ENCODE measurements at places on chromosomes 2 and 18.

GRCh38 chr2:196758474-196759377 lies 40.8 kb downstream of the GTF3C3 start:
- no peak for DNase-seq

DNA sequence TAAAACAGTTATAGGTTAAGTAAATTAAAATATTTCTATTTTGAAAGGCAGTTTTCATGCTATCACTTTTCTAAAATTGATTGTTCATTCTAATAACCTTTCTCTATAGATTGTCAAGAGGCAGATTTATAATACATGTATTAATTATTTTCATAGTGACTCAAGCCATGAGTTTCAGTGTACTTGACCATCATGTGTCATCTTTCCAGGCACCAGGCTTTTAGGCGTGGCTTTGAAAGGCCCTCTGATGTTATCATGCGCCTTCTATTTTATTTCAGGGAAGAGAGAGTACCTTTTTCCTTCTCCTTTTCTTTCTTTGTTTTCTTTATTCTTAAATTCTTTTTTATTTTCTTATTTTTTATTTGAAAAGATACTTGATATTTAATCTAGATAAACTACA lies 128.3 kb upstream of the ETAA1 start:
- no peak for DNase-seq

DNA sequence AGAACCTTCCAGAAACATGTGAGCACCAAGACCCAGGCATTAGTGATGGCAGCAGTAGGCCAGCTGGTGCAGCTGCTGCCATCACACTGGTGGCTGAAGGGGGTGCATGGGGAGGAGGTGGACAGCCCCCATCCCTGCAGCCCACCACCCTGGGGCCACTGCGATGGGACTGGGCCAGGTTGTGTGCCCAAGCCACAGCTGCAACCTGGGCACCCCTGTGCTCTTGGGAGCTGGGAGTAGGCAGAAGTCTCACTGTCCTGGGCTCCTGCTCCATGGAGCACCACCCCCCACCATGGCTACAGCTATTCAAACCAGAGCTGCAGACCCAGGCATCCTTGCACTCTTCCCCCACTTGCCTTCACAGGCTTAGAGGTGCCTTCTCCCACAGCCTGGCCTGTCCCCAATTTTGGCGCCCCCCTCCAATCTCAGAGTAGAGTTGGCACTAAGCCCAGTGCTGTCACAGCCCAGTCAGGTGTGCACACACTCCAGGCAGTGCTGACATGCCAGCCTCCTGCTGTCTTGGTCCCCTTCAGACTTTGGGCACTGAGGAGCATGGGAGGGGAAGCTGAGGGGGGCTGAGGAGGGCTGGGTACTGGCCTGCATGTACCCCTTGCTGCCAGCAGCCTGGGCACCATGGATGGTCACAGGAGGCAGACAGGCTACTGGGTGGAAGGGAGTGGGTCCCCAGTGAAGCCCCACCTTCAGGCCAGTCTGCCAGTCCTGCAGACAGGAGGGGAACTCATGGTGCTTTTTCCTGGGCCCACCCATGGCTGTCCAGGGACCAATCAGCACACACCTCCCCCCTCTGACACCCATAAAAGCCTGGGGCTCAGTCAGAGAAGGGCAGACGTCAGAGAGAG lies 67.1 kb downstream of the CYP26B1 start:
- no peak for DNase-seq

DNA sequence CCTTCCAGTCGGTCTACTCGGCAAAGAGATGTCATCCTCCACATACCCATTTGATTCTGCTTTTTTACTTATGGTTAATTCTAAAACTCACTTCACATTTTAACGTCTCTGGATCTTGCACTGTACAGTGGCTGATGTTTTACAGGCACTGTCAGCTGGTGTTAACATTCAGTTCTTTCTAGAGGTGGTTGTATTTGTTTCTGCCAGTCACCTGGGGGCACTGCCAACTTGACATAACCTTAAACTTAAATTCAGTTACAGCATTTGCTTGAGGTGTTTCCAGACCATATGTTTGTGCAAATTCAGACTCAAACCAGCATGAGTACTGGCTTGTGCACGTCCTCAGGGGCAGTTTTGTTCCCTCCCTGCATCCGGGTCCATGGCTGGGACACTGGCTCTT lies 5.3 kb upstream of the TMEM185B start:
- no peak for DNase-seq

DNA sequence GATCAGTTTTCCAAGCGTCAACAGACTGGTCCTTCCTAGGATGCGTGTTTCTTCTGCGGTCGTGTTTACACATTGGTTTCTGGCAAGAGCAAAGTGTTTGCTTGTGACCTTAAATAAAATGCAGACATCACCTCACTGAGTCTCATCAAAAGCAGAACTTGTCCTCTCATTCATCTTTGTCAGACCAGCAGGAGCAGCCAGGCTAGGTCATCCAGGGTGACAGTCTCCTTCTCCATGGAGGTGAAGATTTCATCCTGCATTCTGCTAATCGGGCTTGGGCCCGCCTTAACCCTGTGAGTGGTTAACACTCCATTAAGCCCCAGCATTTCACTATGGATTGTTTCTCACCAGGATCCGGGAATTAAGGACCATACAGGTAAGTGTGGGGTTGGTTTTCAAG lies 64.2 kb upstream of the PID1 start:
- DNase-seq: no peak

DNA sequence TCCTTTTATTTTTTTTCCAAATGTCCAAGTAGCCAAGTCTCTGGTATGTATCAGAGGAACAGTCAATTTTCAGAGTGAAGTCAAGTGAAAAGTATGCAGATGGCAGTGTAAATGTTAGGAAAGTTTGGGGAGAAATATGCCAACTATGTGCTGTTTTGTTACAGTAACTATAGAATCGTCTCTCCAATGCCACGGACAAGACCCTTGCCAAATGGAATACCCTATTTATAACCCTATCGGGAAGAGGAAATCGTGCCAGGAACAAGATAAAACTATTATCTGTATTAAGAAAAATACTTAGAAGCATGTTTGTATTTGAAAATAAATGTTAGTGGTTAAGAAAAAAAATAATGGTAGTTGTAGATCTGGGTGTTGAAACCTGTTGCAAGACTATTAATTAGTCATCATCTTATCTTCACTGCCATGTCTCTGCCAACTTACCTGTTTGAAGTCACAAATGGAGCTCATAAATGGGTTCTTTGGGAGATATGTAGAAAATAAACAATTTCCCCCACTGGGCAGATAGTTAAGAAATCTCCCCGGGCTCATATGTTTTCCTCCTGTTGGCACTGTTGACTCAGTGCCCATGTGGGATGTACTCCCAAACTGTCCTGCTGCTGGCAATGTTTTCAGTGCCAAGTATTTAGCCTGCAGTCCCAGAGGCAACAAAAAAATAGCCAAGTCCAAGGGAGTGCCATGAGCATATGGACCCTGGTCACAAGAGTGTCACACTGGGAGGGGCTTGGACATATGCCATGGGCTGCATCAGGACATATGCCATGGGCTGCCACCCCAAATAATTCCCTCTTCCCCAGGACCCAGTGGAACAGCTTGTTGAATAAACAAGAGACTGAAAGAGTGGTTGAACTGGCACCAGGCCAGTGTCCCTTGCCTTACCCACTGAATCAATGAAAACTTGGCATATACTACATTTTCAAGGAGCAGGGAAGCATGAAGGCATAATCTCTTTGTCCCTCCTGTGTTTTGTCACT lies 366.9 kb downstream of the OSR1 start:
- DNase-seq: no peak

DNA sequence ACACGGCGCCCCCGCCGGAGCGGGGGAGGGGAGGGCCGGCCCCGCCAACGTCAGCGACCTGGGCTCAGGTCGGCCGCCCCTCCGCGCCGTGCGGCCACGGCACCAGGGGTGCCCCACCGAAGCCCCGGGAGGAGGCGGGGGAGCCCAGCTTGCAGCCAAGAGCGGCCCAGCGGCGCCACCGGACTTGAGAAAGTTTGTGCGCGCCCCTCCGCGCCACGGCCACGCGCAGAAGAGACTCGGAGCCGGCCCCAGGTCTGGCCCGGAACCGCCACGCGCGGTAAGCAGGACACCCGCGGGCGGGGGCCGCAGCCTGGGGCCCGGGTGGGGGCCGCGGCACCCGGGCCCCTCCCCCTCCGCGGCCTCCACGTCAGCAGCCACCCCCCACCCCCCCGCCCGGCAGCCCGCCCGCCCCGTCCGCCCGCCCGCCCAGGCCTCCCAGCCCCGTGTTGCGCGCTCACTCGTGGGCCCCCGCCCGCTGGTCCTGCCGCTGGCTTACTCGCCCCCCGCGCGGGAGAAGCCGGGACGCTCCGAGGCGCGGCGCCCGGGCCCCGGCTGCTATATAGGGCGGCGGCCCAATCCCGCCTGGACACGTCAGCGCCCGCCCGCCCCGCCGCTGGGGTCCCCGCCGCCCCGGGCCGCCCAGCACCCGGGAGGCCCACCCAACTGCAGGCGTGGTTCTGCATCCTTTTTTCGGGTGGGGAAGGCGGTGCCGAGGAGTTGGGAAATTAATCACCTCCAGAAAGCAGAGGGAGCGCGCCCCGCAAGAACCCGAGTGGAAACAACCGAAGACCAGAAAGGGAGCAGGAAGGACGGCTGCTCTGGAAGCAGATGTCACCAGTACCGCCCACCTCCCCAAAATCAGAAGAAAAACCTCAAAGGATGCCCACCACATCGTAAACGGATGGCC lies 42.9 kb downstream of the HDLBP start:
- DNase-seq: peak; percentile 90

DNA sequence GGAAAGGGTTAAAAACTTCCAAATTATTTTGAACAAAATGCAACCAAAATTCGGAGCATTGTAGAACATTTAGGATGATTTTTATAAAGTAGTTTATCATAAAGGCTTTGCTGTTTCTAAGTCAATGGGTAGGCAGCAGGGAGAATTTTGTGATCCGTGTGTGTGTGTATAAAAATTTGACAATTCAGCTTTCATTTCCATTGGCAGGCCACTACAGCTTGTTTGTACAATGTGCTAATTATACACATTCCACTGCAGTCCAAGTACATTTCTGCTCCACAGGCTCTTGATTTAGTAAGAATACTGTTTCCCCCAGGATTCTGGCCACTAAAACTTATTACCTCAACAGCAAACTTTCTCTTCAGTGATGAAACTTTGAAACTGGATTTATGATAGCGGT lies 71.8 kb upstream of the LTBP1 start:
- no peak for DNase-seq

GRCh38 chr2:163373496-163373895 lies 362.3 kb downstream of the FIGN start:
- no peak for DNase-seq

DNA sequence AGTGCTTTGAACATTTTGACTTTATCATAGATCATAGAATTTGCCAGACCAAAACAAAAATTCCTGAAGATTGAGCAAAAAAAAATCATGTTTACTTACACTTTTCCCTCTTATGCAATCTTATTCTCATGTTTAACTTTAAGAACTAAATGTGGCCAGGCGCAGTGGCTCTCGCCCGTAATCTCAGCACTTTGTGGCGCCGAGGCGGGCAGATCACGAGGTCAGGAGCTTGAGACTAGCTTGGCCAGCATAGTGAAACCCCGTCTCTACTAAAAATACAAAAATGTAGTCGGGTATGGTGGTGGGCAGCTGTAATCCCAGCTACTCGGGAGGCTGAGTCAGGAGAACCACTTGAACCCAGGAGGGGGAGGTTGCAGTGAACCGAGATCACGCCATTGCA lies 227.9 kb upstream of the KYNU start:
- DNase-seq: no peak

GRCh38 chr18:991441-991840 lies 86.8 kb downstream of the ADCYAP1 start:
- no peak for DNase-seq

- no peak for DNase-seq
These were observed 249.9 kb upstream of the EPAS1 start for GRCh38 chr2:46047290-46047689.

- DNase-seq: no peak
These were observed 68.6 kb downstream of the EXOC6B start for GRCh38 chr2:72757177-72757775.

Measured in H7 (cell line).